ENCODE measurements at places on chromosomes 1 and 21.

DNA sequence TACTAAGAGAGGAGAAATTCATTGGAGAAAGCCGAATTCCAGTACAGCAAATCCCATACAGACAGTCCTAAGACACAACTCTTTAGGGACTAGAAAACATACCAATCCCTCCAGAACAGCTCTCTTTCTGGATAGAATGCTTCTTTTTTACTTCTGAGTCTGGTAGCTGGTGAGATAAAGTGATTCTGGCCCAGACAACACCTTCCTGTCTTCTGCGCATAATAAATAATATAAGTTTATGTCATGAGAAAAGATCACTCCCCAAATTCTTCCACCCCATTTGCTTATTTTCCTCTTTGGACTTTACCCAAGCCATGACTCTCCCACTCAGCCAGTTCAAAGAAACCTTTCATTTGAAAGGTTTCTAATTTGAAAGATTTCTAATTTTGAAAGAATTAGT lies 98.4 kb downstream of the EDEM3 start:
- DNase-seq: no peak

- DNase-seq: no peak
These were observed 87.0 kb downstream of the GLUL start for GRCh38 chr1:182304627-182305026.

- no peak for DNase-seq
These were observed 13.6 kb downstream of the BATF3 start for GRCh38 chr1:212686069-212686468.

- DNase-seq: no peak
These were observed 112.2 kb upstream of the MROH9 start for GRCh38 chr1:170823120-170823519.

DNA sequence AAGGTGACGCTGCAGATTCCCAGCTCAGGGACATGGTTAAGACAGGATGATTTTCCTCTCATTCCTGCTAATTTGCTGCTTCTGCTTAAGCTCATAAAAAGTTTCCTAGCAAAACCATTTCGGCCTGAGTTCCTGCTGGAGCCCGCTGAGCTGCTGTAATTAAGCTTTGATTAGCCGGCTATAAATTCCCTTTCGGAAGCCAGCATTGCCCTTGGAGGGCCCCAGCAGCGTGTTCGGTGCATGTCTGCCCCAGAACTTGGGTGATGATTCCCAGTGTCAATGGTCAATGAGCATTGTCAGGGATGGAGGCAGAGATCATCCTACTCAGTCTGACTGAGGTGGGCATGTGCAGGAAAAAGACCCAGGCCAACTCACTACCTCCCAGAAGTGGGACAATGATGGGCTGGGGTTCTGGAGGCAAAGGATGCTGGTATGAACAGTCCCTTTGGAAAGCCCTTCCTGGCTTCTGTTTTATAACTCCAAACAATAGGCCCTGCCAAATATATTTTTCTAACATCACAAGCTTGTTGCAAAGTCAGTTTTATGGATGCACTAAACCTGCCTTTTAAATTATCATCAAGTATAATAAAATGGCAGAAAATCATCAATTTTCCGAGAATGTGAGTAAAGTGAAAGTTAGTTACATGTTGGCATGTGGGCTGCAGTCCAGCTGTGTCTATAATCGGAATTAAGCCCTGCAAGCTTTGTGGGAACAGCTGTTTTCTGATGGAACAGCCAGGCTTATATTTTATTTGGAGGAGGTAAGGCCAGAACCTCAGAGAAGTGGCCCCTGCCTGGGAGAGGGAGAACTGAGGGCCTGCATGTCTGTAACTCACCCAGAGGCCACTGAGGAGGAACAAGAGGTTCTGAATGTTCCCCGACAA lies 257.1 kb downstream of the GRIK3 start:
- DNase-seq: no peak

GRCh38 chr1:90175490-90176167 lies 180.7 kb downstream of the ZNF326 start:
- DNase-seq: no peak

DNA sequence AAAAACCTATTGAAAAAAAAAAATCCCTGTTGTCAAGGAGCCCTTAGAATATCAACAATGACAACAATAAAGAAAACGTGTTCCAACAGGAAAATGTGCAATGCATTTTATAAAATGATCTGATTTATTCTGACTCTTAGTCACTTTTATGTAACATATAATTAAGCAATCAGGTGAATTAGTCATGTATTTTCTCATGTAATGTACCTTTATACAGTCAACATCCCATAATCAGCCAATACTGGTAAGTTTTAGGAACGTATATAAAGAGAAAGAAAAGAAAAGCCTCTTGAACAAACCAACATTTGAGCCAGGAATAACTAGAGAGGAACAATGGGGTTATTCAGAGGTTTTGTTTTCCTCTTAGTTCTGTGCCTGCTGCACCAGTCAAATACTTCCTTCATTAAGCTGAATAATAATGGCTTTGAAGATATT lies at the start of gene CLCA4:
CLCA4 (plus strand) TSS at position 292 of the 435 bp plus-strand sequence; CDS start at position 334, 42 bp downstream.
- no peak for DNase-seq

DNA sequence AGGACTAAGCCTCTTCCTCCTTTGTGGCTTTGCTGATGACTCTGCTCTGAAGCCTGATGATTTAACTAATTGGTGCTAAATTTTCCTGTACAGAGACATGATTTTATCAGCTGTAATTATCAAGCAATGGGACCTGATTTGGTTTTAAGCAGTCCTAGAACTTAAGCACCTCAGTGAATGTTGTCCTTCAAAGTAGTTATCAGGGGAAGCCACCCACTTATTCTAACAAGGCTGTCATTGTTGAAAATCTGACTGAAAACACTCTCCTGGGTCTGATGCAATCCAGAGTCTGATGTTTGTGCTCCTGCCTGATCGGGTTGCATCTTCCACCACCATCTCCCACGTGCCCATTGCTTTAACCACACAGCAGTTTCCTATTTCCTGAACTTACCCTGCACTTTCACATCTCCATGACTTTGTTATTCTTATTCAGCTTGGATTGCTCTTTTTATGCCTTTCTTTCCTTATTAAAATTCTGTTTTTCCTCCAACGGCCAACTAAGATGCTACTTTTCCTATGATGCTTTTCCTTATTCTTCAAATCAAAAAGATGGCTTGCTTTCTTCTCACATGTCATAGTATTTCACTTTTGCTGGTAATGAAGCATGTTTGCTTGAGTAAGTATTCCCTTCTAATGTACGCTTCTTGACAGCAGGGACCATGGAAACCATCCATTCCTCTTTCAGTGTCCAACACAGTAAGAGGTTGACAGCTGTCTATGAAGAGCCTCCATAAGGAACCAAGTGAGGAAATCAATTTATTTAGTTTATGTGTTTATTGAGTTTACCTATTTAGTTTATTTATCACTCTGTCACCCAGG lies 55.0 kb downstream of the S1PR1 start:
- DNase-seq: no peak

- DNase-seq: no peak
These were observed 2.7 kb upstream of the OLIG2 start for GRCh38 chr21:33022828-33023573.

DNA sequence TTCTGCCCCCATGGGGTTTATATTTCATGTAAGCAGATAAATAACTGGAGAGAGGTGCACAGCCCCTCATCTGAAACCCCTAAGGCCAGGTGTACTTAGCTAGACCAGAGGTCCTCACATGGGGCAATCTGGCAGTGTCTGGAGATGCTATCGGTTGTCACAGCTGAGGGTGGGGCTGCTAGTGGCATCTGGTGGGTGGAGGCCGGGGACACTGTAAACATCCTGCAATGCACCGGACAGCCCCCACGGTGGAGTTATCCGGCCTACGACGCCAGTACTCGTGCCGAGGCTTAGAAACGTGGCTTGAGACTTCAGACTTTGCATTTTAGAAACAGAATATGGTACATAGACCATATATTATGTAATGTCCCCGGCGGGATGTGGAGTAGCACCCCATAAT lies 186.5 kb upstream of the VAMP3 start:
- no peak for DNase-seq

- DNase-seq: no peak
These were observed 161.3 kb upstream of the KCNJ6 start for GRCh38 chr21:38077569-38077968.

- no peak for DNase-seq
These were observed 712.0 kb upstream of the PRMT6 start for GRCh38 chr1:106344494-106344893.

- DNase-seq: peak; percentile 27
These were observed 462 bp upstream of the TLCD4 start for GRCh38 chr1:95116580-95117206.

DNA sequence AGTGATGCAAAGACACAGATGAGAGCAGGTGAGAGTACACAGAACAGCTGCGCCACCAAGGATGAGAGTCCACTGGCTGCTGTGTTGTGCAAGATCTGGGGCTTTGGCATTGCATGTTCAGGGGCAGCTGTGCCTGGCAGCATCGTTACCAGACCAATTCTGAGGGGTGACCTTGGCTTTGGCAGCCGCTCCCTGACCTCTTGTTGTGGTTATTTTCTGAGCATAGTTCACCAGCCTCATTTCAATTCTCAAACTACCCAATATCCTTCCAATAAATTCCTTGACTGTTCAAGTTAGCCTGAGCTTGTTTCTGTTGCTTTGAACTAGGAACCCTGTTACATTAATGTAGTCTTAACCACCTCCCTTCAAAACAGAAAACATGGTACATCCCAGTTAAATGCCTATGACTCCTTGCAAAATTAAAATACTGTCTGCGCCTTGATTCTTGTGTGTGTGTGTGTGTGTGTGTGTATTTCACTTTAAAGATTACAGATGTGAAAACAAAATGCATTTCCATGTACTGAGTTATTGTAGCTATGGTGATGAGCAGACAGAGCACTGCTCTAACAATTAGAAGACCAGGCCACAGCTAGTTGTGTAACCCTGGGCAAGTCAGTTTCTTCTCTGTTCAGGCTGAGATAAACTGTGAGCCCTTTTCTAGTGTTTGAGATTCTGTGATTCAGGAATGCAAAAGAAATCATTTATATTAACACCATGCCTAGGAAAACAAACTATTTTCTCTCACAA lies 106.3 kb upstream of the GUCA2B start:
- DNase-seq: no peak

DNA sequence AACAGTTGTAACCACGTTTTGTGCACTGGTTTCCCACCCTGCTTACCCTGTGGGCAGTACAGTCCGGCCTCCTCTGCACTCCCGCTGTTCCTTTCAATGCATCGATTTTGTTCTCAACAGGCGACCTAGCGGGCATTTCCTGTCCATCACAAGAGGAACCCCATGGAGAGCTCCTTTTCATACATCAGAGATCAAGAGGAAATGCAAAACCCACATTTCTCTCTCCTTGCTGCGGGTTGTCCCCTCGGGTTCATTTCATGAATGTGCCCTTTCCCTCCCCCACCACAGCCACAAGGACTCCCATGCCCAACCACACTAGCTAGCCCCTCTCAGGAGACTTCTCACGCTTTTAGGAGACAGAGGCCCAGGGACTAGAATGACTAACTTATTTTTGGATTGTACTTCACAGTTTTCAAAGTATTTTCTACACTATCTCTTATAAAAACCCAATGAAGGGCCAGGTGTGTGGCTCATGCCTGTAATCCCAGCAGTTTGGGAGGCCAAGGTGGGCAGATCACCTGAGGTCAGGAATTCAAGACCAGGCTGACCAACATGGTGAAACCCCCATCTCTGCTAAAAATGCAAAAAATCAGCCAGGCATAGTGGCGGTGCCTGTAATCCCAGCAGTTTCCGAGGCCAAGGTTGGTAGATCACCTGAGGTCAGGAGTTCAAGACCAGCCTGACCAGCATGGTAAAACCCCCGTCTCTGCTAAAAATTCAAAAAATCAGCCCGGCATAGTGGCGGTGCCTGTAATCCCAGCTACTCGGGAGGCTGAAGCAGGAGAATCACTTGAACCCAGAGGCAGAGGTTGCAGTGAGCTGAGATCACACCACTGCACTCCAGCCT lies 18.4 kb downstream of the ATP1A4 start:
- DNase-seq: no peak

- no peak for DNase-seq
These were observed 26.9 kb downstream of the PLEKHO1 start for GRCh38 chr1:150176593-150176992.

DNA sequence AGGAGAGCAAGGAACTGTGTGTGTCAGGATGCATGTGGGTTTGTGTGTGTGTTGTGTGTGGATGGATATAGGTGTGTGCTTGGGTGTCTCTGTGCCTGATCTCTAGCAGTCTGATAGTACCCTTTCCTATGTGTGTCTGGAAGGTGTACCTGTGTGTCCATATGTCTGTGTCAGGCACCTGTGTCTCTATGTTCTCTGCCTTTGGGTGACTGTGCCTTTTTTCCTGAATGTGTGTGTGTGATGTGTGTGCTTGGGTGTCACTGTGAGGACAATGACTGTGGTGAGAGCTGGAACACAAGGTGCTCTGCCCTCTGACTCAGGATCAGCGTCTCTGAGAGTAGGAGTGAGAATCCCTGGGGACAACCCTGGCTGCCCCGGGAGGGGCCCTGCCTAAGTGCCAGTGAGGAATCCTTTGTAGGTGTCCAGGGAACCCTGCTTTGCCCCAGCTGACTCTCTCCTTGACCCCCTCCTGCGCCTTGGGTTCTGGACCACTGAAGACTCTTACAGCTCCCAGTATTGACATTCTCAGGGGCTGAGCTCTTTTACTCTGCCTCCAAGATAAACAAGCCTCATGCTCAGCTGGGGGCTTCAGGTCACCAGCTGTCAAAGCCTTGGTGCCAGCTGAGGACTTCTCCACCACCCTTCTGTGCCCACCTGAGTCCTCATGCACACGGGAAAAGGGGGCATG lies 735 bp upstream of the EFNA3 start:
- no peak for DNase-seq

DNA sequence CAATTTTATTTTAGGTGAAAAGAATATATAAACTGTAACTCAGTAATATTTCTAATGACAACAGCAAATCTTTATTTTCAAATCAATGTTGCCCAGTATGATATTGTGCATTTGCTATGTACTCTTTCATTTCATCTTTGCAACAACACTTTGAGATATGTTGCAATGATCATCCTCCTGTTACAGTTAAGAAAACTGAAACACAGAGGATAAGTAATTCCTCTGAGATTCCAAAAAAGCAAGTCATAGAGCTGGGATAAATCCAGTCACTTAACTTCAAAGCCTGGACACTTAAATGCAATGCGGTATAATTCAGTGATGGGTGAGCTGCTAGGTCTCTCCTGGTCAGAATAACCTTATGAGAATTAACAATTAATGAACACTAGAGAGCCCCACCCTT lies 48.6 kb upstream of the EXO1 start:
- no peak for DNase-seq
